ENCODE measurements at places on chromosomes 2 and 18. TPM values are rescaled to one million over a fixed set of nuclear protein-coding genes. Genes with fewer than 3 reads are reported as not detected.

EFHD1 gene
- 114 TPM for total RNA-seq

- no peak for DNase-seq
These were observed 63.6 kb upstream of the CAVIN2 start for GRCh38 chr2:191910518-191910917.

GRCh38 chr18:12968619-12969018, 20.8 kb downstream of the SEH1L start:
- no peak for DNase-seq

DNA sequence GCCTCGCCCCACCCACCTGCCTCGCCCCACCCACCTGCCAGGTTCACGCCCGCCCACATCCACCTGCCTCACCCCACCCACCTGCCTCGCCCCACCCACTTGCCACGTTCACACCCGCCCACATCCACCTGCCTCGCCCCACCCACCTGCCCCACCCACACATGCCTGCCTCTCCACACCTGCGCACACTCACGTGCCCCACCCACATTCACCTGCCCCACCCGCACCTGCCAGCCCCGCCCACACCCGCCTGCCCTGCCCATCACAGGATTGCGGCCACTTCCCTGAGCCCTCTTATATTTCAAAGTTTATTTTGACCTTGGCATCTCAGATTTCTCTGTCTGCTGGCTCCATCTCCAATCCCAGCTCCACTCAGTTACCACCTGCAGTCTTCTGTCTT, 217.5 kb upstream of the SOX11 start:
- DNase-seq, result peak; percentile 40

DNA sequence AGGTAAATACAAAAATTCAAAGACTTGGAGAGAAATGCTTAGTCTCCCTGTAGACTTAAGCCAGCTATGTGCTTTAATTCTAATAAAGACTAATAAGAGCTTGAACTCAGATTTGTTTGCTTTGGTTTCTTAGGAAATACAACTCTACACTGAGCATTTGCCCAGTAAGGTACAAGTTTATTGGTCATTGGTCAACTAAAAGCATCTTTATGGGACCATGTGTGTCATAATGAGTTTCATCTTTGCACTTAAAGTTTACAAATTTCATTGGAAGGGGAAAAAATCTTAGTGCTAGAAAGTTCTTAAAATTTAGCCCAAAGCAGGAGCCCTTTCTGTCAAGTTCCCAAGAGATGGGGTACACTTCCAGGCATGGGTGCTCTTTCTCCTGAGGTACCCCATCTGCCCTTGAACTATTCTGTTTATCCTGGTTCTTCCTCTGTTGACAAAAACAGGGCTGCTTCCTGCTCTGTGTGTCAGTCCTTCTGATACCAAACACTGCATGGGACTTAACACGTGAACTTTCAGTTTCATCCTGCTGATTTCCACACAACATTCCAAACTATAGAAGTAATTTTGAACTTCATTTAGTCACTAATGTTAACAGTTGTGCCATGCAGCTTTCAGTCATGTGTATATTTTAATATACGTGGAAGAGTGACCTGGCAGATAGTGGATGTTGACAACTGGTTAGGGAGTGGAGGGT, 200.2 kb downstream of the TPGS2 start:
- no peak for DNase-seq

DNA sequence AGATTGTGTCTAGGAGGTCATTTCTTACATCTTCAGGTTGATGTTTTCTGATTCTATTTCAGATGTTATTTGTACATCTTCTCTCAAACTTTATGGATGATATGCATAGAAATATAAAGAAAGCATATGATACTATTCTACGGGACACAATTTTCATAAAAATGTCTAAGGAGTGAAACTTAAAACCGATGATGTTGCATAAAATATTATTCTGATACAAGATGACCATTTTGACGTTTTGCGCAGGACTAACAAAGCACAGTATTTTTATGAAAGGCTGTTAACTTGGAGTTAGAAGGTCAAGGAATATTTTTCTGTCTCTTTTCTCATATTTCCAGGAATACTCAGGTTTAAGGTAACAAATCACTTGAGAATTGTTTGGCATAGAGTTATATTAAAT, 8.7 kb downstream of the NETO1 start:
- DNase-seq, result no peak

SLC9A4 gene
- total RNA-seq, result not detected

DNA sequence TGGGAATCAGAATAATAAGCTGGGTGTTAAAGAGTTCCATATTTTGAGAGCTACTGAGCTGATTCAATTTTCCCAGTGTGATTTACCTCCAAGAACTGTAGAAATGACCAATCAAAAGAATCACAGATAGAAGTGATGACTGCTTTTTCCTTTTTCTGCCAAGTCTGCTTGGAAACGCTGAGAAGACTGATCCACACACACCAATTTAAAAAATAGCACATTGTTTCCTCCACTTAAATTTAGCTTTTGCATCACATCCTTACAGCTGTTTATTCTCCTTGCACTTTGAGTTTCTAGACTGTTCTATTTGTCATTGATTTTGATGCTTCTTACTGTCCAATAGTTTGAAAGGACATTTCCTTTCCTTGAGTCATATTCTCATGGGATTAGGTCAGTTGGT, 590.3 kb upstream of the CHAC2 start:
- no peak for DNase-seq

- DNase-seq, result no peak
These were observed 44.4 kb downstream of the MAP4K4 start for GRCh38 chr2:101741775-101742520.

Data from osteocyte (in vitro differentiated cells).